ENCODE measurements at places on chromosomes 1 and 21.

- no peak for DNase-seq
Measured at GRCh38 chr1:18927082-18927653, 24.8 kb upstream of the ALDH4A1 start.

DNA sequence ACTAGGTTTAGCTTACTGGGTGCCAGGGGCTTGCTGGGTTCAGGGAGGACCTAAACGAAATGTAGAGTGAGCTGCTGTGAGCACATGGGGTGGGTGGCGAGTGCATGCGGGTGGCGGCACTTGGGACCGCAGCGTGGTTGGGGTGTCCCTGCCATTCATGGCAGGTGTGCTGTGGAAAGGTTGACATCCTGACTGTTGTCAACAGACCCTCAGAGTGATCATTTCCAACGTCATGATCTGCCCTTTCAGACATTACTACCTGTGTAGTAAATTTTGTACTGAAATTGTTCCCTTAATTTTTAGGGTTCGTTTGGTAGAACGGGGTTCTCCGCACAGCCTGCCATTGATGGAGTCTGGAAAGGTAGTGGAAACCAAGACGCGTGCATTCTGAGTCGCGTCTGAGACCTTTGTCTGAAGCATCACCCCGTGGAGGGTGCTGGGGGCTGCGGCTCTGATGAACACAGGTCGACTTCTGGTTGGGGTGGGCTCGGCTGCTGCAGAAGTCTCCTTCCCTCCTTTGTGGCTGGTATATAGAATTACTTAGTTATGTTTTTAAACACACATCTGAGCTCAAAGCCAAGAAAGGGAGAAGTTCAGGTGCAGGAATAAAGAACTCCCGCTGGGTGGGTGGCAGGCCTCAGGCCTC, 43.3 kb downstream of the S100B start:
- no peak for DNase-seq

GRCh38 chr1:81733480-81733879, 67.3 kb upstream of the ADGRL2 start:
- DNase-seq: no peak

DNA sequence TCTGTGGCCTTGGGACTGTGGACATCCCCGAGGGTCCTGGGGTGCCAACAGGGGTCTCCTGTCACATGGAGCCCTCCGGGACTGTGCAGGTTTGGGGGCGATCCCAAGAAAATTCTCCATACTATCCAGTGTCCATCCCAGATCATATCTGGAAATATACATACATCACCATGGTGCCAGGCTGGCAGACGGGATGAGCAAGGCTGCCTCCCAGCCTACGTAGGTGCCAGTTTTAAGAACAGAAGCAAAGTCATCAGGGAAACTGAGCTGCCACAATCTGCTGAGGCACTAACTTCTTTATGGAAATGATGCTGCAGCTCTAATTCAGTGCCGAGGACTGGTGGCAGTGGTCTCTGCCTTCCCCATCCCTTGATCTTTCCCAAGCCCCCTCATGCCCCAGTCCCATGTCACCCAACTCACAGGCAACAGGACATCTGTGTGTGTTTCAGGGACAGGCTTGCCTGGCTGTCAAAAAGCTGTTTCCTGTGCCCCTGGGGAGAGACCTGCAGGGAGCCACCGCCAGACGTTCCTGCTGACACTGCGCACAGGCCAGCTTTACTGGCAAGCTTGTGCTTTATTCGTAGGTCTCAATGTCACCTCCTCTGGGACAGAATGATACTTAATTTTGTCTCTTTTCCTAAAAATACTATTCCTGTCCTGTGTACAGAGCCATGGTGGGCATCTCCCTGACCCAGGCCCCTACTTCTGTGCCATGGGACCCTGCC, 15.5 kb downstream of the TEX35 start:
- no peak for DNase-seq

- no peak for DNase-seq
Measured at GRCh38 chr1:115529216-115529897, 112.4 kb upstream of the VANGL1 start.

- DNase-seq: no peak
Measured at GRCh38 chr1:207109004-207109403, 5.0 kb downstream of the C4BPA start.

DNA sequence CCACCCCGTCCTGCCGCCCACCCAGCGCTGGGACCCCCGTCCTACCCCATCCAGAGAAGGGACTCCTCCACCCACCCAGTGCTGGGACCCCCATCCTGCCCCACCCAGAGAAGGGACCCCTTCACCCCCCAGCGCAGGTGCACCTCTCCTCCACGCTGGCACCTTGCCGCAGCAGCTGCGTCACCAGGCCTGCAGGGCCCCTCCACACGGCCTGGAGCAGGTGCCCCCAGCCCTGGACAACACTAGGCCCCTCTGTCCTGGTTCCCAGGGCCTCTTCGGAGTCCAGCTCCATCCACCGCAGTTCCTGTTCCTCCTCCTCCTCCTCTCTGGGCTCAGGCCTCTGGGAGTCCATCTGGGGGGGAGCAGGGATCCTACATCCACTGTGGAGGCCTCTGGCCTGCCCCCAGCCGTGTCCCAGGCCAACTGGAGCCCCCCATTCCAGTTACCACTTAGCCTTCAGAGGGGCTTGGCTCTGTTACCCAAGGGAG, 378 bp downstream of the ANKRD65 start:
- no peak for DNase-seq

- DNase-seq: no peak
Measured at GRCh38 chr1:89535537-89535936, 10.9 kb downstream of the LRRC8B start.

DNA sequence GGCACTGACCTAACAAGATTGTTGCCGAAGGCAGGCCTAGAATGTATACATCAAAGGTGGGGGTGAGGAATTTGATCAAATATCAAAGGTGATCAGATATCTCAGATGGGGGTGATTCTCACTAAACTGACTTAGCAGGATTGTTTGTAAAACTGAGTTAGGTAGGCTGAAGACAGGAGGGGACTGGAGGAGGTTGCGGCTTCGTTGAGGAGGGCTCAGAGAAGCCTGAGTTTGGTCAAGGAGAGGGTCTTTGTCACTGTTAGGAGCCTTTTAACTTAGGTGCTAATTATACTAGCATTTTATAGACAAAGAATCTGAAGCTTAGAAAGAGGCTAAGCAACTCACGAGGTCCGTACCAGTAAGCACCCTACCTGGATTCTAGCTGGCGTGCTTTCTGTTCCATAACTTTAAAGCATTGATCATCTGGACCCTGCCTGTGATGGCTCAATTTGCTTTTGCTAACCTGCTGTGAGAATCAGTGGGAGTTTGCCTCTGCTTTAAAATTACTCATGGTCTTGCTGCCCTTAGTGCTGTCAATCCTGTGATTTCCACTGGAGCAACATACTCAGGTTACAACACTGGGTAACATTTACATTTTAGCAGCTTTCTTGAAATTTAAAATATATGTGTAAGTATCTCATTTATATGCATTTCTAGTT, 49.8 kb downstream of the ITSN1 start:
- DNase-seq: no peak

DNA sequence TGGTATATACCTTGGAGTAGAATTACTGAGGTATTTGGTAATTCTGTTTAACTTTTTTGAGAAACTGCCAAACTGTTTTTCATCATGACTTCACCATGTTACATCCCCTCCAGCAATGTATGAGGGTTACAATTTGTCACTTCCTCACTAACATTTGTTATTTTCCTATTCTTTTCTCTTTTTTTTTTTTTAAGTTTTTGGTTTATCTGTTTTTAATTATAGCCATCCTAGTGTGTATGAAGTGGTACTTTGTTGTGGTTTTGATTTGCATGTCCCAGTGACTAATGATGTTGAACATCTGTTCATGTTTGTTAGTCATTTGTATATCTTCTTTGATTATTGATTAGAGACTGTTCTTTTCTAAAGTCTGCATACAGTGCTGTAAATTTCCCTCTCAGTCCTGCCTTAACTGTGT, 147.3 kb downstream of the HS2ST1 start:
- no peak for DNase-seq

- no peak for DNase-seq
Measured at GRCh38 chr1:1021920-1022259, 2.0 kb downstream of the AGRN start.

DNA sequence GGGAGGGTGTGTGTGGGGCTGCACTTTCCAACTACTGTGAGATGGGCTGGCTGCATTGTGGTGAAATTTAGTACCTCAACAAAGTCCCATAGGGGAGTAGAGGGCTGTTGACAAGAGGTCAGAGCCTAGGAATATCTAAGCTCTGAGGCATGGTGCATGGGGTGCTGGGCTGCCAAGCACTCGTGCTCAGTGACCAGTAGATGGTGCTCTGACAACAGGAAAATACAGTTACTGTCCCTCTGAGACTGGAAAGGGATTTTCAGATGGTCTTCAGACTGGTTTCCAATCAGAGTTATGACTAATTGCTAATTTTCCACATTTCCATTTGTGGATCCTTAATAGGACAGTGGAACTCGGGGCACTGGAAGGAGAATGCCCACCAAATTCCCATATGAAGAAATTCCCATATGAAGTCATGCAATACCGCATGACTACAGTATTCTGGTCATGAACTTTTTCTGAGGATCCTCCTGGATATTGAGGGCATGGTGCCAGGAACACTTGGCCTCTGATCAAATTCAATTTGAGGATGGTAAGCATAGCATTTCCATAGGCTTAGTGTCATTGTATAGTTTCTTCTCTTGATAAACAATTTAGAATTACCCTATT, 4.1 kb upstream of the CACNA1E start:
- DNase-seq: no peak

DNA sequence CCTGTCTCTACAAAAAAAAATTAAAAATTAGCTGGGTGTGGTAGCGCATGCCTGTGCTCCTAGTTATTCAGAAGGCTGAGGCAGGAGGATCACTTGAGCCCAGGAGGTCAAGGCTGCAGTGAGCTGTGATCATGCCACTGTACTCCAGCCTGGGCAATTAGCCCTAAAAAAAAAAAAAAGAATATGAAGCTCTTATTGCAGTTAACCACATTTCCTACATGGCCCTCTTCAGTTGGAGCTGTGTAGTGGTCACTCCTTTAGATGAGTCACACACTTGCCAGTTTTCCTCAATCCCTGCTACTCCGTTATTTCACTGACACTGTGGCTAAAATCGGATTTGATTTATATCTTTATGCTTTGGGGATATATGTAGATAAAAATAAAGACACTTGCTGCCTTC, 11.8 kb downstream of the NFYC start:
- DNase-seq: no peak

DNA sequence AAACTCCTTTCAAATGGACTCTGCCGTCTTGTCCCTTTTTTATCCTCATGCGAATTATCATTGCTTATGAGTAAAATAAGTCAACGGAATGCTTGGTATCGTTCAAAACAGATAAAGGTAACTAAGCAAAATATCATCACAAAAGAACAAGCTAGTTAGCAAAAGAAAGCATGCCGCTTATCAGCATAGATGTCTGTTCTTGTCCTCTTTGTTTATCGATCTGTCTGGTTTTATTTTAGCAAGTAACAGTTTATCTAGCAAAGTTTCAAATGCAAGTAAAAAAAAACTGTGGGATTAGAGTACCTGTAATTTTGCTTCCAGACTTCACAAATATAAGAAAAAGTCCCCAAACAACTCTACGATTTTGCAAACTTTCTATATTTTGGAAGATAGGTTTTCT, 561.5 kb downstream of the USP25 start:
- no peak for DNase-seq

- DNase-seq: no peak
Measured at GRCh38 chr1:11150326-11150725, 38.8 kb upstream of the ANGPTL7 start.

GRCh38 chr1:96825231-96825630, 103.6 kb downstream of the PTBP2 start:
- DNase-seq: no peak

DNA sequence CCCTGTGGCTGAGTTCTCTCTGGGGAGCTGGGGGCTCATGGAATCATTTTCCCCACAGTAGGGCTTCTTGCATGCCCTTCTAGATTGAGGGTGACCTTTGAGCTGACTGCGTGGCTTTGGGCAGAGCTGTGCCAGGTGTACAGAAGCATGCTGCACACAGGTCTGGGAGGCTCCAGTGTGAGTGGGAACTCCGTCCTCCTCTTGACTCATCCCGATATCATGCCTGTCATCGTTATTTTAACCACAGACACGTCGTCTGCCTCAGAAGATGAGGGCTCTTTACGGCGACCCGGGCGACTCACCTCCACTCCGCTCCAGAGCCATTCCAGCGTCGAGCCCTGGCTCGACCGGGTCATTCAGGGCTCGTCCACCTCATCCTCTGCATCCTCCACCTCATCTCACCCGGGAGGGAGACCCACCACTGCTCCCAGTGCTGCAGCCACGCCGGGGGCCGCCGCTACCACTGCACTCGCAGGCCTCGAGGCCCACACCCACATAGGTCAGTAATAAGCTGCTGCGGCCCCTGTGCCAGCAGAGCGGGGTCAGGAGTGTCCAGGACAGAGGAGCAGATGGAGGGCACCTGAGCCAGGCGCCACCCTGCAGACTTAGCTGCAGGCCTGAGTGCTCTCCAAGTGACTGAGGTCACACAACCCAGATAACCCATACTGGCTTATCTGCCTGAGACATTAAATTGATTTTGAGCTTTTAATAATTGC, 39.8 kb downstream of the DIP2A start:
- no peak for DNase-seq

DNA sequence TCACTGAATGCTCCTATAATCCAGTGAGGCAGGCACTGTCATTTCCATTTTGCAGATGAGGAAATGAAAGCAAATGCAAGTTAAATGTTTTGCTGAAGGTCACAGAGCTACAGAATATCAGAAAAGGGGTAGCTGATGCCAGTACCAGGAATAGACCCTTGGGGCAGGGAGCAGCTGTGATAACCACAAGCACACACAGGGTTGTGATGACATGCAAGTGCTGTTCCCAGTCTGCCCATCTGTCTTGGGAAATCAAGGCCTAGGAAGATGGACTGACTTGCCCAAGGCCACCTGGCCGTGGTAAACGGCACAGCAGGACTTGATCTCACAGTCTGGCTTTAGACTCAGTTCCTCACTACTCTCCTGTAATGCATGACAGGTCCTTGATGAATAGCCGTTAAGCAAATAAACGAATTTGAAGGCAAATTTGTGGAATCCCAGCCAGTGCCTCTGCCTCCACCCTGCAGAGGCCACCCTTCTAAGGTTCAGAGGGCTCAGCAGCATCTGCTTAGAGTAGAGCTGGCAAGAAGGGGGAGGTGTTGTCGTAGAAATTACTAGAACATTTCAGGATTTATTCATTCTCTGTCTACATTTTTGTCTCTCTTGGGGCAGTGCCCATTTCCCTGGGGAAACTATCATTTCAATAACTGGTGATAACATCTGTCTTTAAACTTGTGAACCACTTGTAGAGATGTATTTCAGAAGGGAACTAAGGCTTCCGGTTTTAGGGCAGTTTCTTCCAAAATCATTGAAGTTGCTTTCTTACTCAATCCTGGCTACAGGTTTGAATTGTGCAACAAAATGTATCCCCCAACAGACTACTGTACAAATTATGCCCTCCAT, 53.2 kb upstream of the MRPS6 start:
- DNase-seq: no peak
